ENCODE measurements at places on chromosomes 1 and 21.

GRCh38 chr1:95021805-95022643 is 50.7 kb downstream of the ALG14 start:
- DNase-seq: no peak

DNA sequence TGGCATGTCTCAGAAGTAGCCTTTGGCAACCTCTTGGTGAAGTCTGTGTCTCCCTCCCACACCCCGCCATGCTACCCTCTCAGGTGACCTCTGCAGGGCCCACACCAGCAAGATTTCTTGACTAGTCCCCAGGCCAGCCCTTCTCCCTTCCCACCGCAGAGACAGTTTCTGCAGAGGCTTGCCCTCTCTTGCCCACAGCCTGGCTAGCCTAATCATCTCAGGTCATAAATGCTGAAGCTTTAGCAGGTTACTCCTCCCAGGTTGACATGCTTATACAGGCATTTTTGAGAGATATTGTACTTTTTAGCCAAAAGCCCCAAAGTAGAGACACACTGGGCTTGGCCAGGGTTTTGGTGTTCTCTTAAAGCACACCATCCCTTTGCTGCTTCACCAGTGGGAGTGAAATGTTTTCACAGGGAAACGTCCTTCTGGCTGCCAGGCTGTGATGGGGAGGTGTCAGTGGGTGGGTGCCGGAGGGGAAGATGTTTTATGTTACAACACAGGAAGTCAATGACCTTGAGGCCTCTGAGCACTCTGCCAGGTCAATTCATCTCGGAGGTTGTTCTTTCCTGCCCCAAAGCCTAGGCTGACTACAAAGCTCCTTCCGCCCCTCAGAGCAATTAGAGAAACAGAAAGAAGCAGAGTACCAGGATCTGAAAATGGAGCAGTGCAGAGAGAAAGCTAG is 58.5 kb downstream of the STYXL2 start:
- DNase-seq: no peak

GRCh38 chr21:31018232-31018631 is 20.0 kb downstream of the KRTAP19-8 start:
- no peak for DNase-seq

DNA sequence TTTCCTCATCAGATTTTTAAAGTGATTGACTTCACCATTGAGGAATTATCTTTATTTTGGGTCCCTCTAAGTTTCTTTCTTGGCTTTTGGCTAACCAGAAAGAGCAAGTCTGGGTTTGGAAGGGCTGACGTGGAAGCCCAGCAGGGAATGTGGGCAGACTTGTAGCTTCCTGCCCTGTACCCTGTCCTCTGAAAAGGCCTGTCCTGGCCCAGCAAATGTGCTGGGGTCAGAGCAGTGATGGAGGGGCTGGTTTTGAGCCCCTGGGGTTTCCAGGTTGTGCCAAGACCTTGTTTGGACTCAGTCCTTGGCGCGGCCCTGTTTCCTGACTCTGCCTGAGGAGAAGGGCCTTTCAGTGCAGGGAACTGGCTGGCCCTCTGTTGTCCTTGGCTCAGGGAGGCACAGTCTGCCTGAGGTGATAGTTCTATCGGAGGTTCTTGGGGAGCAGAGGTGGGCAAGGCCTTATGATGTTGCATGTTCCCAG is 72.1 kb downstream of the UCK2 start:
- DNase-seq: no peak

DNA sequence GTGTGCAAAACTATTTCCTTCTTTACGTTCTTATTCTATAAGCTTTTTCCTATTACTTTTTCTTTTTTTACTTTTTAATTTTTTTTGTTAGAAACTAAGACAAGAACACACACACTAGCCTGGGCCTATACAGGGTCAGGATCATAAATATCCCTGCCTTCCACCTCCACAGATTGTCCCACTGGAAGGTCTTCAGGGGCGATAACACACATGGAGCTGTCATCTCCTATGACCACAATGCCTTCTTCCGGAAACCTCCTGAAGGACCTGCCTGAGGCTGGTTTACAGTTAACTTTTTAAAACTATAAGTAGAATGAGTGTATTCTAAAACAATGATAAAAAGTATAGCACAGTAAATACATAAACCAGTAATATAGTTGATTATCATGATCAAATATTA is 10.3 kb upstream of the FAM89A start:
- DNase-seq: no peak

DNA sequence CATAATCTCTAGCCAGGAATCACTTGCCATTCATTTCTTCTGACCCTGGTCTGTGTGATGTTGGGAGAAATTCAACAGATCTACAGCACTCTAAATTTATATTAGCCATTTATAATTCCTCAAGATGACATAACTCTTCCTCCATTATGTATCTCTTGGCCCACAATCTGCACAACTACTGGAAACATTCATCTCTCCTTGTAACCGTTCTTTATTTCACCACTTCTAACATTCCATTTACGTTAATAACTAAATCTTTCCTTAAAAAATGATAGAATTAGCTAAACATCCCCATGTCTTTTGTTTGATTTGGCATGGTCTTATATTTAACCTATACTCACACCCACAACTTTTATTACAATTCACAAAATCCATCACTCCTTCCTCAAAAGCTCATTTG is 166.0 kb downstream of the COL11A1 start:
- no peak for DNase-seq

- no peak for DNase-seq
These were observed 207.9 kb downstream of the TPR start for GRCh38 chr1:186167096-186167668.

GRCh38 chr1:33126411-33127000 is 45.6 kb downstream of the AZIN2 start:
- no peak for DNase-seq

DNA sequence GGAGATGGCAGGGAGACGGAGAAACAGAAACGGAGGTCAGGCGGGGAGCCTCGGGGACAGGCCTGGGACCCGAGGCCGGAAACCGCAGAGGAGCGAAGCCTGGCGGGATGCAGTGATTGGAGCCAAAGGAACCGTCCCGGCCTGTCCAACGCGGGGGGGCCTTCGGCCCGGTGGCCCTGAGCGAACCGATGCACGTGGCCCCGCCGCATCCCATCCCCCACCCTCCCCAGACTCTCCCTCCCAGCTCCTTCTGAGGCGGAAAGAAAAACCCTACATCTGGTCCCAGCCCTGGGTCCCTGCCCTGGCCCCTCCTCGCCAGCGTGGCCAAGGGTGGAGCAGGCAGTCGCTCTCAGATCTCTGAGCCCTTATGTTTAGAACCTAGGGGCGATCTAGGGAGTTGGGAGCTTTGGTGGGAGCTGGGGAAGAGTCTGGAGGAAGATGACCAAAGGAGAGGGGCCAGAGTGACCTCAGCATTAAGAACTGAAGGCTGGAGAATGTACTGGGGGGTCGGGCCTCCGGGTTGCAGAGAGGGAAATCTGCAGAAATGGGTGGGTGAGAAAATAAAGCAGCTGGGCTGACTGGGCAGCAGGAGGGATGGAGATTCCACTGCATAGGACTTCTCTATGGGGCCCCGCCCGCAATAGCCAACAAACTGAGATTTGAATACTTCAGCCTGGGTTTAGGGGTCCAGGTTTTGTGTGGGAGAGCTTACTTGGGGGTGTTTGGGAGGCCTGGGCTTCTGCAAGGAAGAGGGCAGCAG is 1.5 kb upstream of the CRABP2 start:
- DNase-seq: no peak

DNA sequence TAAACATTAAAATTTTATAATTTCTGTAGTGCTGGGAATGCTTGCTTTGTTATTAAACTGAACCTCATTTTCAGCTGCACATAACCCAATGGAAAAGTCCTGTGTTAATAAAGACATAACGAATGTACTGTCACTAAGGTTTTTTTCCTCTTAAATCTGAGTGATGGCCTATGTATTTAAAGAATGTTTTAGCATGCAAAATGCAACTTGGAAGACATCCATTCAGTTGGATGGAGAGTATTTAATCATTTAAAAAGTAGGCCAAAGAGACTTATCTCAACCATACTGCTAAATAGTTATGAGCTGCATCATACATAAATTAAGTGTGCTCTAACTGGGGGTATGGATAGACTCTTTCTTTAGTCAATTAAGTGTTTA is 48.5 kb downstream of the RWDD3 start:
- DNase-seq: no peak

GRCh38 chr1:60949826-60950197 is 132.5 kb upstream of the NFIA start:
- no peak for DNase-seq

DNA sequence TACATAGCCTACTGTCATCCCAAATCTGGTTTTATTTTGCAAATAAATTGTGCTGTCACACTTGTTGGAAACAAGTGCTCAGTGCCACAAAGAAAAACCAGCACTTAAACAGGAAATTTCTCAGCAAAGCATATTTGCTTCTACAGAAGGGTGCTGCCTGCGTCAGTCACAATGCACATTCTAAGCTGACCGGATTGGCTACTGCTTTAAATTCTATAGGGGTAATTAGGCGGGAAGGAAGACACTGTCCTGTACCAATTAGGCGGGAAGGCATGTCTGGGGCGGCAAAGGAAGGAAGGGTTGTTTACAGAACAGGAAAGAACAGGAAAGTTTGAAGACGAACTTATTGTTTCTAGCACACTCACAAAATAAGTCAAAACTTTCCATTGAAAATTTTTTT is 2.8 kb downstream of the IFI16 start:
- no peak for DNase-seq

DNA sequence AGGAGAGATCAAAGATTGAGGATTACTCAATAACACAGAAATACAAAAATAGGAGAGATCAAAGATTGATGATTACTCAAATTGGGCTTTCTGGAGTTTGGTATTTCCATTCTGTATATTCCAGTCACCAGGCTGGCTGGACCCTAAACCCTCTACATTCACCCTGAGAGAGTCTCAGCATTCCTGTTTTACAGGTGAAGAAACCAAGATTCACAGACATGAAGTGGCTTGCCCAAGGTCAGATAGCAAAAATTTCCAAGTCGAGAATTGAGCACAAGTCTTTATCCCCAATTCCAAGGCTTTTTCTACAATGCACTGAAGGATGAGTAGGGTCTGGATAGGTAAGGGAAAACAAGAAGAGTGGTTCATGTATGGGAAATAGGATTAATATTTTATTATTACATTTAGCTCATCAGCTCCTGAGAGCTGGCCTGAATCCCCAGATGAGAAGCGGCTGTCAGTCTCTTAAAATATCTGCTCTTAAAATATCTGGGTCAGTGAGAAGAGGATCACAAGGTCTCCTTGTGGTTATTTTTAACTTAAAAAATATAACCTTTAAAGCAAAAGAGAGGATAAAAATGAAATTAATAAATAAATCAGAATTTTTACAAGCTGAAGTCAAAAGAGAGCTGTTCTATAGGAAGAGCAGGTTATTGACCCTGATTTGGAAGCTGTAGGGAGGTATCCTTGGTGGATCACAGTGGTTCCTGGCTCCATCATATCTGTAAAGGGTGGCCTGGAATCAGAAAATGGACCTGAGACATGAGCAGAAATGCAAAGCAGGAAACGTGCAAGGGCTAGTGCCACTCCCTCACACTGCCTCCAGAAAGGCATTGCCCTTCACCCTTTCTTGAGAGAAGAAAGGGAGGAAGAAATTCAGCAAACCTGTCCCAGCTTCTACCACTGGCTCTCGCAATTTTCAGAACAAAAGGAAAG is 29.1 kb upstream of the SEC16B start:
- DNase-seq: no peak

- DNase-seq: no peak
These were observed 44.5 kb downstream of the TIAM1 start for GRCh38 chr21:31299291-31300147.

DNA sequence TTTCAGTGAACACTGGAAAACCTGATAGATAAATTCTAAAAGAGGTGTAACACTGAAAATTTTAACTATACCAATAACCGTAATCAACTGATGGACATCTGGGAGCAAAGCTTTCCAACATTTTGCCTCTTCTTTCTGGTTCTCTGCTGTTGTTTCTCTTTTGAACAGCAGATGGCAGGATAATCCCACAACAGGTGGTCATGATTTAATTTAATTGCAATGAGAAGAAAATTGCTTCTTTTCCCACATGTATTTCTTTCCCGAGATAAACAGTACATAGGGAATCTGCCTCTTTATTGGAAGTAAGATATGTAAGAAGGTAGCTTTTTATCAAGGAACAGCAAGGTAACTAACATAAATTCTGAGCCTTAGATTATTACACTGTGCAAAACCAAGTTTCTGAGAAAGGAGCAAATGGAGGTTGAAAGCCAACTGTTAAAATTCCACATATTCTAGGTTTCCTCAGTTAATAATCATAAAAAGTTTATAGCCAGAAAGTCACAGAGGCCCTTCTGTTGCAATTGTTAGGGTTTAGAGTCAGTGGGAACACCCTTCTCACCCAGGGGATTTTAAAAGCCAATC is 72.9 kb downstream of the RPS6KA1 start:
- DNase-seq: peak; percentile 66

GRCh38 chr1:108816049-108816893 is 40.6 kb downstream of the AKNAD1 start:
- DNase-seq: no peak

GRCh38 chr1:87673748-87674147 is 345.1 kb downstream of the LMO4 start:
- no peak for DNase-seq

DNA sequence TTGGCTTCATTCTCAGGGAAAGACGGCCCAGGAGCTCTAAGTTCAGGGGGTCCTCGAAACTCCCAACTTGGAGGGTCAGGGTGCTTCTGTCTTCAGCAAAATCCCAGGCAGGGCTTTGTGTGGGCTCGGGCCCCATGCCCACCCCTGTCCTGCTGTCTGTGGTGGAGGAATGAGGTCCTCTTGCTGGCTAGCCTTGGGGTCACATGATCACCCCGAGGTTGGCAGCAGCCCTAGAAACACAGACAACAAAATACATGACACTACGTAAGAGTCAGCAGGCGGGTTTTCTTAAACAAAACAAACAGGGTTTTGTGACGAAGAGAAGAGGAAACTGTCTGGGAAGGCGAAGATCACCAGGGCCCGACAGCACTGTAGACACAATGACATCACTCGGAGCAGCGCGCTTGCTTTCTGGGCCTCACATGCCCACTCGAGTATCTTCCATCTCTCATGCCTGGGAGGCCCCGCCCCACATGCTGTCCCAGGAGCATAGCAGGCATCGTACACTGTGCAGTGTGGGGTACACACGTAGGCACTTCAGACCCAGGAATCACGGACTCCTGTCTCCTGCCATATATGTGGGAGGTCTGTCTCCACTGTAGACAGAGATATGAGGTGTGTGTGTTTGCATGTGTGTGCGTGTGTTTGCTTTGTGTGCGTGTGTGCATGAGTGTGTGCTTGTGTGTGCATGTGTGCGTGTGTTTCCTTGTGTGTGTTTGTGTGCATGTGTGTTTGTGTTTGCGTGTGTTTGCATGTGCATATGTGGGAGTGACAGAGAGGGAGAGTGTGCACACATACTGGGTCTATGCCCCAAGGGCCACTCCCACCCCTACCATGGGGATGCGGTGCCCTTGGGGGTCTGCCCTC is 94.7 kb downstream of the SIK1 start:
- DNase-seq: no peak

- no peak for DNase-seq
These were observed 153.5 kb upstream of the USP24 start for GRCh38 chr1:55368698-55369097.

GRCh38 chr1:209395169-209395568 is 188.3 kb upstream of the CAMK1G start:
- no peak for DNase-seq

DNA sequence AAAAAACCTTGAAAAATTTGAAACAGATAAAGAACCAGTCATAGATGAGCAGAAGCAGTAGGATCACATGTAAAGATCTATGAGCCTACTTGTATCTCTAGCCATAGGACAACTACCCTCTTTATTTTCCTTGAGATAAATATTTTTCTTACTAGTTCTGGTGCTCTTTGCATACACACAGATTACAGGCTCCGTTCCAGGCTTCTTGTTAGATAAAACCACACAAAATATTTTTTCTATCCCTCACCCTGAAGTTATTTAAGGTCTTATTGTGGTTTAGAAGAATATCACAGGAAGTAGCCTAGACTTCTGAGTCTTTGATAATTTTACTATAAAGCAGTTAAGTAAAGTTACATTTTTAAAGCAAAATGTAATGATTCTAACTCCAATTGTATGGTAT is 512.2 kb downstream of the NEGR1 start:
- no peak for DNase-seq

Data from NCI-H2081 (cell line).